ENCODE measurements at places on chromosomes 16 and 17.

DNA sequence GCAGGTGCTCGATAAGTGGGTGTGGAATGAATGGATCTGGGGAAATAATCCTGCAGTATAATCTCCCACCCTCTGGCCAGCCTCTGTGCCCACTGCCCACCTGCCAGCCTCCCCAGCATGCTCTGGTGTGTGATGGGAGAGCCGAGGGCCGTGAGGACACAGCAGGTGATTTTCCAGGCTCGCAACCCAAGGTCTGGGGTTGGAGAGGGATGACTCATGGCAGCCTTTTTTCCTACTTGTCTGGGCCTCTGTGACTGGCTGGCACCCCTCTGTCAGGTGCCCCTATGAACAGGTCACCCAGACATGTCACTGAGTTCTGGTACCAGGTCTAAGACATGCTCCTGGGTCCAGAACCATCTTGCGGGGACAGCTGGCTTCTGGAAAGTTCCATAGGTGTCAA lies 385.7 kb upstream of the TNRC6C start:
- DNase-seq, result no peak

GRCh38 chr17:28774206-28774605 lies 30.4 kb downstream of the TRAF4 start:
- DNase-seq, result no peak

DNA sequence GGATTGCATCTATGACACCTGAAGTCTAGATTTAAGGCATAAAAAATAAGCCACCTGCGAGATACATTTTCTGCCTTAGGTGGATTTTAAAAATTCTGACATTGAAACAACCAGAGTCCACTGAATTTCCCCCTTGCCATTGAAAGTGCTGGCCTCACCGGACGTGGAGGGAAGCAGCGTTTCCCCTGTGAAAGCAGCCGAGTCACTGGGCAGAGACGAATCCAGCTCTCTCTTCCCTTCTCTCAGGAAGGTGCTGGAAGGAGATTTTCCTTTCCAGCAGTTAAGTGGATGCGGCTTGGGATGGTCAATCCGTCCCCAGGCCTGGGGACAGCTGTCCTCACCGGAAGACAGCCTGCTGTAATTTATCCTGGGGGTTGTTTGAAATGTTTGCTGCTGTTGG lies 270.9 kb upstream of the FOXF1 start:
- DNase-seq, result no peak

DNA sequence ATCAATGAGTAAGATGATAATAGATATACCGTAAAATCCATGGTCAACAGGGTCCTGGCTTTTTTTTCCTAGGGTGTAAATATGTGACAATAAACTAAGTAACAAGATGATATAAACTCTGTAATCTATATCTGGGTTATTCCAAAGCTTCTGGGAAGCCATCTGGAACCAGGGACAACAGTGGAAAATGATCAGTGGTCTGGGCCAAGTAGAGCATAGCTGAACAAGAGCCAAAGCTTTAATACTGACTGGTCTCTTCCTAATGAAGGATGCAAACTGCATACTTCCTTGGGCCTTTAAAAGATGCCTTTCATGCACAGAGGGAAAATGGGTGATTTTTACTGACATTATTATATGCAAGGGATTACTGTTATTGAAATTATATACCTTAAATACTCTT lies 8.9 kb downstream of the CA10 start:
- DNase-seq, result no peak

DNA sequence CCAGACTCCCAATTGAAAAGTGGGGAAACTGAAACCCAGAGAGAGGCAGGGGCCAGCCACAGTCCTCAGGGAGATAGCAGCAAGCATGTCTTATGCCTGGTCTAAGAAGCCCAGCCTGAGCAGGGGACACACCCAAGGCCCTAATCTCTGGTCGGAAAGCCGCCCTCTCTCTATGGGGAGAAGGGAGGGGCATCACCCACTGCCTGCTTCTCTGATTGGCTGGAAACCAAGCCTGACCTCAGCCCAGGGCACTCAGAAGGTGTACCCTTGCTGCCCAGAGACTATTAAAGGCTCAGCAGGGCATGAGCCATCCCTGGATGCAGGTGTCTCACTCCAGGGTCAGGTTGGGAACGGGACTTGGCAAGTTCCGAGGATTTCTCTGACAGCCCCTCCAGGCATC lies 5.7 kb upstream of the KRT13 start:
- no peak for DNase-seq

- DNase-seq, result no peak
Measured at GRCh38 chr16:9820476-9821246, 361.6 kb downstream of the GRIN2A start.

DNA sequence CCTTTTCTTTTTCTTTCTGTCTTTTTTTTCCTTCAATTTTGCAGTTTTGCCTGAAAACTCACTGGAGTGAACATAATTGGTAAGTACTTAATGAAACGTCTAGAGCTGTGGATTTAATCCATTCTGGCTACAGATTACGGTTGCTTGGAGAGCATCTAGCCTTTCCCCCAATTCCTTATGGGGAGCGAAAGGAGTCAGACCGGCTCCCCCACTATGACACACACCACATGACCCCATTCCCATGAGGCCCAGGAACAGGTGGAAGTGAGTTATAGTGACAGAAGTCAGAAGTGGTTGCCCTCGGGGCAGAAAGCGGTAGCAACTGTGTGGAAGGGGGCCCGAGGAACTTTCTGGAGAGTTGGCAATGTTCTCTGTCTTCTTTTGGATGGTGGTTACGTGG lies 41.2 kb downstream of the EMP2 start:
- no peak for DNase-seq

GRCh38 chr17:8204761-8205555 lies 5.4 kb downstream of the AURKB start:
- DNase-seq, result no peak

- DNase-seq, result no peak
Measured at GRCh38 chr17:66436631-66437030, 134.2 kb downstream of the PRKCA start.

DNA sequence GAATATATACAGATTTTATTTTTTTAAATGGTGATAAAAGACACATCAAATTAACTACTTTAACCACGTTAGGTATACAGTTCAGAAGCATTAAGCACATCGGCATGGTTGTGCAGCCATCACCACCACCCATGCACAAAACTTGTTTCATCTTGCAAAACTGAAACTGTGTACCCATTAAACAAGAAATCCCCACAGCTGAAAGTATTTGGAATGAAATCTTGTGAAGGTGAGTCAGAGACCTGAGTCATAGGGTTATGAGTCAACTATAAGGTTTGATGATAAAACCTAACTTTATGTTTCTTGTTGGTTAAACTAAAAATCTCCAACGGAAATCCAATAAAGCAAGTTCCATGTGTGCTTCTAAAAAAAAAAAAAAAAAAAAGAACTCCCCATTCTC lies 561.6 kb upstream of the PSMD7 start:
- DNase-seq, result no peak

- DNase-seq, result peak; percentile 83
Measured at GRCh38 chr17:42659079-42659931, at the start of gene TUBG2. Gene TUBG2, plus strand, starts transcription at chr17:42659284. Its CDS starts 220 bp downstream, at chr17:42659504.

- DNase-seq, result no peak
Measured at GRCh38 chr16:27156579-27156978, 46.7 kb upstream of the KDM8 start.

- DNase-seq, result no peak
Measured at GRCh38 chr16:77551357-77551756, 116.5 kb upstream of the ADAMTS18 start.

GRCh38 chr17:43898446-43898845 lies 8.9 kb downstream of the MPP2 start:
- no peak for DNase-seq

GRCh38 chr16:27258241-27258734 lies 10.3 kb downstream of the NSMCE1 start:
- no peak for DNase-seq

Measured in hypothalamus (tissue), 51 donors.